CD4-positive, alpha-beta T cell (primary cell): ENCODE measurements at places on chromosomes 11 and 22. TPM values are rescaled to one million over a fixed set of nuclear protein-coding genes. Genes with fewer than 3 reads are reported as not detected.

The AGBL2 gene
- total RNA-seq, result 3.6 TPM

DNA sequence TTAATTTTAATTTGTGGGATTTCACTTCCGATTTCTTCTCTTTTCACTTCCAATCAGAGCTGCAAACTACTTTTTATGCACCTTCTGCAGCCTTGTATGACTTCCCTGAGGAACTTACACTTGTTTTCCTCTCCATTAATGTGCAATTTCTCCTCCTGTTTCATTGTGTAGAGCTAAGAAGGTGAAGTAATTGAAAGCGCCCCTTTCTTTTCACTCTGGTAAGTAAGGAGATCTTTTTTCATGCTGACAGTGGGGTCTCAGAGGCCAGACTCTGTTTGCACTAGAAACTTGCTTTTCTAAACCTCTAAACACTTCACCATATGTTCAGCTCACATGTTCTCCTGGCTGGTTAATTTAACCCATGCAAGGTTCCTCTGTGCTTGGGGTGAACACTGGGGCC, 117.0 kb downstream of the FANCF start:
- no peak for DNase-seq

The RPS25 gene
- total RNA-seq, result 2,296 TPM

The ZNF215 gene
- 1.1 TPM for total RNA-seq

DNA sequence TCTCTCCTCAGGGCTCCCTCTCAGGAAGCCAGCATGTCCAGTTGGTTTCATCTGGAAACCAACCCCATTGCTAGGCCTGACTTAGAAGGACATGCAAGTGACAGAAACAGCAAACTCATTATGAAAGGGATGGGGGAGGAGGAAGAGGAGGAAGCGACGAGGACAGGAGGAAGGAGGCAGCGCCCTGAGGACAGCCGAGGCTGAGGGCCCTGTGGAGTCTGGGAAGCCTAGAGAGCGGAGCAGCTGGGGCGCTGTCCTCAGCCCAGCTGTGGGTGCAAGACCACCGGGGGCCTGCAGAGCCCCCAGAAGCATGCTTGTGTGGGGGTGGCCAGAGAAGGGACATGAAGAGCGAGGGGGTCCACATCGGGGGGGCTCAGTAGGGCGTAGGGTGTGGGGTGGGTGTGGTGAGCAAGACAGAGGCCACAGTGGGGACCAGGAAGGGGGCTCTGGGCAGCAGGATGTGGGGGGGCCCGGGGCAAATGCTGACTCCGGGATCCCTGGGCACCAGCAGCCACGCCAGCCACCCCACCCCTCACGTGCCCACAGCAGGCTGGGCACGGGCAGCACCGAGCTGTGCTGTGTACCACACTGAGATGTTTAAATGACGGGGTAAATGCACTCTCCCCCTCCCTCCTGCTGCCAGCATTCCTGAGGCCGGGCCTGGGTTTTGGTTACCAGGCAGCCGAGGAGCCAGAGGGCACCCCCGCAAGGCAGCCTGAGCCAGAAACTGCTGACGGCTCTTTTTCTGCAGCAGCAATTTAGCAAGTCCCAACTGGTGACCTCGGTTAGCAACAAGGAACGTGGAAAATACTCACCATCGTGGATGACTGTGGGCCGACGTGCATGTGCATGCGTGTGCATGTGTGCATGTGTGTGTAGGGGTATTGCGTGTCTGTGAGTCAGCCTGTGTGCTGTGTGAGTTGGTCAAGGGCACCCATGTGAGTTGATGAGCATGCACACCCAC, 82.7 kb upstream of the LINC01488 start:
- no peak for DNase-seq

The OR8A1 gene
- total RNA-seq, result not detected

- no peak for DNase-seq
Measured at GRCh38 chr22:19850763-19851109, 3.9 kb downstream of the GNB1L start.

GRCh38 chr11:125308246-125308645, 143.7 kb downstream of the PKNOX2 start:
- no peak for DNase-seq

GRCh38 chr11:27158456-27159334, 118.1 kb downstream of the BBOX1 start:
- DNase-seq, result no peak

- DNase-seq, result no peak
Measured at GRCh38 chr22:49783036-49783746, 44.5 kb downstream of the BRD1 start.

DNA sequence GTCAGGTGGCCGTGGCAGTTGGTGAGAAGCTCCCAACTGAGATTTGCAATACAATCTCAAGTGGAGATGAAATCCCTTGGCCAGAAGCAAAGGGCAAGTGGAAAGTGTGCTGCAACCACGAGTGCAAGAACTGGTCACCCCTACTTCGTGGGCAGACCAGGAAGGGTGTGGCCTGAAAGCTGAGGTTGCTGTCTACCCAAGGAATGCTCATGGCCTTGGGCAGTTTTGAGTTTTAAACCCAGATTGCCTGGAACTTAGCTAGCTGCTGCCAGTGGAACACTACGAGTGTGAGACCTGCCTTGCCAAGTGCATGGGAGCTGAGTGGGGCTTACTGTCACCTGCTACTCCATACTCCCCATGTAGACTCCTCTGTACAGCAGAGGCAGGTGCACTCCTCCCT, 113.3 kb upstream of the FAT3 start:
- no peak for DNase-seq

The C22orf23 gene
- total RNA-seq, result not detected

DNA sequence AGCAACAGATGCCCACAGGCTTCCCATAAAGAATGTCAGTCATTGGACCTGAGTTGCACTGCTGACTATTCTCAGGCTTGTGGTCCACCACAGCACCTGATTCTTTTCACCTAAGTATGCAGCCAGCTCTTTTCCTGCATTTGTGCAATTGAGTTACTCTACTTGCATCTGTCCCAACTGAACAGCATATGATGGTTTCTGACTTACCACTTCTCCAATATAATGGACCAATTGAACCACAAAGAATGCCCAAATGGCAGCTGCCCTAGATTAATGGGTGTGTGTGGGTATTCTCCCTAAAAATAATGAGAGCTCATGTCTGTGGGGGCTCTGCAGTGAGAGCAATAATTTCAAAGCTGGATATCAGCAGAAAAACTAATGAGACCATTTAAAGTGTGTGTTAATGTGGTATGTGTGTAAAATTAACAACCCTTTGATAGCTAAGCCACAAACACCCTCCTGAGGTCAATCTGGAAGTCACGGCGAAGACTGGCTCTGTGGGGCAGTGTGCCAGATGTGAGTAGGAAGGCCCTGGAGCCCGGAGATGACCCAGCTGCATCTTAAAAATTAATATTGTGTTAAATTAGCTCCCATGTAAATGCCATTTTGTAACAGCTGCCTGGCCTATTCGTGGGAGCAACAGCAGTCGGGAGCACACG, 43.8 kb downstream of the SC5D start:
- DNase-seq, result no peak

The GPR83 gene
- not detected for total RNA-seq

The MCAM gene
- total RNA-seq, result 16.5 TPM

DNA sequence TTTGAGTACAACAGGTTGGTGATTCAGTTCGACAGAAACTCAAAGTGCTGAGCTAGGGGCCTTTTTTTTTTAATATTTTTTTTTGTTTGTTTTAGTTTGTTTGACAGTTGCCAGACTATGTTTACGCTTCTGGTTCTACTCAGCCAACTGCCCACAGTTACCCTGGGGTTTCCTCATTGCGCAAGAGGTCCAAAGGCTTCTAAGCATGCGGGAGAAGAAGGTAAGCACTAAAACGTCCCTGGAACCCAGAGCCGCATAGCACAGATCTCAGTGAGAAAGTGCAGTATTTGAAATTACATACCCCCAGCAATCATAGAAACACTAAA, 649 bp downstream of the PRRG4 start:
- DNase-seq, result no peak

- no peak for DNase-seq
Measured at GRCh38 chr11:34976496-34977088, 60.2 kb downstream of the PDHX start.
